GF-D8 (cell line): ENCODE measurements at places on chromosomes 1 and 21.

DNA sequence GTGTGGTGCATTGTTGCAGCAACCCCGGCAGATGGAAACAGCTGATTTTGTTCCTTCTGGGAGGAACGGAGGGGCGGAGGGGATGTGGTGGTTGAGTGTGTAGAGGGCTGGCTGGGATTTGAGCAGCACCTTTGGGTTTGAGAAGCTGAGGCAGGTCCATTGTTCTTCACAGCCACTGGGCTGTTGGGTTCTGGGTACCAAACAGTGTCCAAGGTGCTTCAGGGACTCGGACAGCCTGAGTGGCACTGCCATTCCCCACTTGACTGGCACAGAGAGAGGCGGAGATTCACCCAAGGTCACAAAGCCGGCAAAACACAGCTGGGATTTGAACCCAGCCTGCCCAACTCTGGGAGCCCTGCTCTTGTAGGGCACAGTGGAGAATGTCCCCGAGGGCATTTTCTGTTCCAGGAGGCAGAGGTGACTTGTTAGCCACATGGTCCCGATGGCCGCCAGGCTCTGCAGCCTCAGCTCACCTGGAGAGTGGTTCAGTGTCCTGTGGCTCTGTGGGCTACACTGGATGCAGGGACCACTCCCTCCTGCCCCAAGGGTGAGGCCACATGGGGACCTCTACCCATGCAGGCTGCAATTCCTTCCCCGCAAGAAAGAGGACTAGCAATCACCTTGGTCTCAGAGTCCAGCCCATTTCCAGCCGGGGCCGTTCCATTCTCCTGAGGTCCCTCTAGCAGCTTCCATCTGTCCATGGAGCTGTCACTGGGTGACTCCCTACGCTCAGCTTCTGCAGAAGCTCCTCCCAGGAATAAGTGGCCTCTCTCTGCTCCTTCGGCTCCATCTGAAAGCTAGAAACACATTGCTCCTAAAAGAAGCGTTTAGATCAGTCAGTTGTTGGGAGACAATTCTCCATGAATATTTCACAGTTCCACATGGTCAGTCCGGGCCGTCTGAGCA lies 31.2 kb upstream of the C1orf174 start:
- no peak for DNase-seq

GRCh38 chr21:14491269-14491681 lies 54.8 kb downstream of the SAMSN1 start:
- no peak for DNase-seq

DNA sequence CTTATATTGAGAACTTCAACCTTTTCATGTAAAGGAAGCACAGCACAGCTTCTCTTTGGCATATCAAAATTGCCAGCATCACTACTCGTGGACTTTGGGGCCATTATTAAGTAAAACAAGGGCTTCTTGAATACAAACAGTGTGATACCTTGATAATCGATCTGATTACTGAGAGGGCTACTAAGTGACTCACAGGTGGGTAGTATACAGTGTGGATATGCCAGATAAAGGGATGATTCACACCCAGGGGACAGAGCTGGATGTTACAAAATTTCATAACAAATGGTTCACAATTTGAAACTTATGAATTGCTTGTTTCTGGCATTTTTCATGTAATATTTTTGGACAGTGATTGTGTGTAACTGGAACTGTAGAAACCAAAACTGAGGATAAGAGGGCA lies 15.4 kb downstream of the HDAC1 start:
- DNase-seq = no peak

- DNase-seq = no peak
Measured at GRCh38 chr21:15001857-15002606, 62.8 kb downstream of the NRIP1 start.

DNA sequence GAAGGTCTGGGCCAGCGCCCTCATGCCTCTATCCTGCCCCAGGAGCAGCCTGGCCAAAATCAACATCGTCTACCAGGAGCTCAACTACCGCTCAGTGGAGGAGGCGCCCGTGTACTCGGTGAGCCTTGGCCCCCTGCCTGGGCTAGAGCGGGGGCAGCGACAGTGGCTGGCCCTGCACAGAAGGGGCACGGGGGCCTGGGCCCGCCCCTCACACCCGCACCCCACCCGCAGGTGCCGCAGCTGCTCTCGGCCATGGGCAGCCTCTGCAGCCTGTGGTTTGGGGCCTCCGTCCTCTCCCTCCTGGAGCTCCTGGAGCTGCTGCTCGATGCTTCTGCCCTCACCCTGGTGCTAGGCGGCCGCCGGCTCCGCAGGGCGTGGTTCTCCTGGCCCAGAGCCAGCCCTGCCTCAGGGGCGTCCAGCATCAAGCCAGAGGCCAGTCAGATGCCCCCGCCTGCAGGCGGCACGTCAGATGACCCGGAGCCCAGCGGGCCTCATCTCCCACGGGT lies 10.8 kb downstream of the SCNN1D start:
- DNase-seq = no peak

DNA sequence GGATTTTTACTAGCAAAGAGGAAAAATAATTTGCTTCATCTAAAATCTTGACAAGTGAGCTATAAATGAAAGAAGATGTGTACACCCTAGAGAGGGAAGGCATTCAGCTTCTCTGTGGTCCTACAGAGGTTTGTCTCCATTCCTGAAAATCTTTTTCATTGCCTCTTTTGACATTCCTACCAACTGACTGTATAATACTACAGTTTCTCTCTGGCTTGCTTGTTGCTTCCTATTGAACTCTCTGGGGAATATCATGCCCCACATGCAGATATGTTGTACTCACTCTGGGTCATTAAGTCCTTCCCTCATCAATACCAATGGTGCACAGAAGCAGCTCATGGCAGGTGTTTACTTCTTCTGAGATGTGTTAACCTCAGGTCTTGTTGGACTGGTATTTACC lies 371.2 kb upstream of the PLXNA2 start:
- DNase-seq = no peak

DNA sequence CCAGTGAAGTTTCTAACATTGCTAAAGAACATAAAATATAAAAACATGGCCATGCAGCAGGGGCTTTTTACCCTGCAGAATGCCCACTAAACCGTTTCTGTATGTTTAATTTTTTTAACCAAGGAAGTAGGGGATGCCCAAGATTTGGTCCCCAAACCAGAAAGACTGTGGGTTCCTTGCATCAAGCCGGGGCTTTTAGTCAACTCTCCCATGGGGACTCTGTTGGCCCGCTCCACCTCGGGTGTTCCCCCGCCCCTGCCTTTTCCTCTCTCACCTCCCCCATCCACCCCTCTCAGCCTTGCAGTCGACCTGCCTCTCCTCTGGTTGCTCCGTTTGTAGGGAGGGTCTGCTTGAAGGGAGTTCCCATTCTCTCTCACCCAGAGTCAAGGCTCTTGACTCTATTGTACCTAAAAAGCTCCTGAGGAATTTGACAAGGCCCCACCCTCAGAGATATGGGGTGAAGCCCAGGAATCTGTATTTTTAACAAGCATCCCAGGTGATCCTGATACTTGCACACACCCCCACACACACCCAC lies 117.5 kb downstream of the TOMM20 start:
- DNase-seq = no peak

- no peak for DNase-seq
Measured at GRCh38 chr21:45074048-45074817, at the start of gene ADARB1. ADARB1 (plus strand) TSS chr21:45074580; CDS start chr21:45171657, 97,077 bp downstream.

DNA sequence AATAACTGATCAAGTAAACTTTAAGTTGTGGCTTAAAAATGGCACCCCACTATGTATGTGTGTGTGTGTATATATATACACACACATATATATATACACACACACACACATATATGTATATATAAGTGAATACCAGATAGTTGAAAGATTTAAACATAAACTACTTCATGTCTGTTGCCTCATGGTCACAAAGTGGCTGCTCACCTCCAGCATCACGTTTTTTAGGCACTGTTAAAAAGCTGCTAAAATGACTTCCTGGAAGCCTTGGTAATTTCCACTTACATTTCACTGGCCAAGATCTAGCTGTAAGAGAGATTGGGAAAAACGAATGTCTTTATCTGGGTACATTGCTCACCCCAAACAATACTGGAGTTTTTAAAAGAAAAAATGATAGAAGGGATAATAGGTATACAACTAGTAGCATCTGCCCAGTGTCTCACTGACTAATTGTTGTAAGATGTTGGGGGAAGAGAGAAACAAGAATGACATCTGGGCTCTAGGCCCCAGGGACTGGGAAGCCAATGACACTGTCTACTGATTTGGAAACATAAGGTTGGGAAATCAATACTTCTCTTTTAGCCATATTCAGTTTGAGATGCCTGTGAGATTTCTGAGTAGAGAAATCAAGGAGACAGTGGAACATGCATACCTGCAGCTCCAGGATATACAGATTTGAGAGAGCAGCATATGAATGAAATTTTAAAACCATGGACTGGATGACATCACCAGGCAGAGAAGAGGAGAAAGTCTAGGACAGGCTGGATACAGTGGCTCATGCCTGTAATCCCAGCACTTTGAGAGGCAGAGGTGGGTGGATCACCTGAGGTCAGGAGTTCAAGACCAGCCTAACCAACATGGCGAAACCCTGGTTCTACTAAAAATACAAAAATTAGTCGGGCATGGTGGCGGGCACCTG lies 42.8 kb downstream of the CLDN14 start:
- peak; percentile 46 for DNase-seq

GRCh38 chr1:186978596-186979556 lies 150.1 kb downstream of the PLA2G4A start:
- DNase-seq = peak; percentile 46

DNA sequence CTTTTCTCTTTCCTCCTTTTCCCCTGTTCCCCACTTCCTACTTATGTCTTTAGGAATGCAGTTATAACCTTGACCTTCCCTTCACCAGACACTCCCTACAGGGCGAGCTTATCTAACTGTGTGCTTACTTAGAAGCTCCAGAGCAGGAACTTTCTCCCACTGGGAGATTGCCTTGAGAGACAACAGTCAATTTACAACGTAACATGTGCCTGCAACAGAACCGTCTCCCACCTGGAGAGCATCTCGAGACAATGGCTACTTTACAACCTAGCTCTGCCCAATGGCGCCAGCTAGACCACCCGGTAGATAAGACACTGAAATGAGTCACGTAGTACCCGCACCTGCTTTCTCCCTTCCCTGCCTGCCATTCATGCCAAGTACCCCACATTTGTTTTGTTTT lies 16.7 kb downstream of the HMGN1 start:
- DNase-seq = no peak

DNA sequence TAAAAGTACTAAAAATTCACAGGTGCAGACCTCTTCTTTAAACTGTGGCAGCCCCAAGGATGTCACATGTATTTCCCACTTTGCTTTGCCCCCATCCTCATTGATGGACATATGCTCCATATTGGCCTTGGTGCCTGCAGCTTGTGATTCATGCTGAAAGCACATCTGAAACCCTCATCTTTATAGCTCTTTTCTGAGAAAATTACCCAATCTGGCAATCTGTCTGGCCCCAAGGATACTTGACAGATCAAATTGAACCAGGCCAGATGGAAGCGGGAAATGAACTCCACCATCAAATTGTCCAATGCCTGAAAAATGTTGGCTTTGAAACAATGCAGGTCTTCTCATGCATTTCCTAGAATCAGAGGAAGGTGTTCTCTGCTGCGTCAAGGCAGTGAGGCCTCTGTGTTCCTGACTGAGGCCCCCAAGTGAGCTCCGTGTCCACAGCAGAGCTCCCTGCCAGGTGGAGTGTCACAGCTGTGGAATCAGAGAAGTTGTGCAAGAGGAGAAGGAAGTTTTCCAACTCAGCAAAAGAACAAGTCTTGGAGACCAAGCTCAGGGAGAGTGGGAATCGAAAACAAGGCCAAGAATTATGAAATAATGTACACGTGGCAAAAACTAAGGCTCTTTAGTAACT lies 323.7 kb downstream of the PLPP3 start:
- DNase-seq = no peak

- DNase-seq = no peak
Measured at GRCh38 chr1:56933161-56933560, 32.7 kb downstream of the C8B start.

- no peak for DNase-seq
Measured at GRCh38 chr1:94272388-94272787, 35.0 kb upstream of the ARHGAP29 start.

GRCh38 chr21:39533545-39534380 lies 79.0 kb upstream of the B3GALT5 start:
- no peak for DNase-seq

GRCh38 chr1:32538887-32539583 lies at the start of gene ZBTB8A:
ZBTB8A (plus strand) TSS chr1:32539427; CDS start chr1:32592932, 53,505 bp downstream.
- no peak for DNase-seq

- no peak for DNase-seq
Measured at GRCh38 chr1:97077221-97077620, 355.6 kb downstream of the PTBP2 start.

- DNase-seq = peak; percentile 1
Measured at GRCh38 chr1:180617774-180618395, 13.9 kb upstream of the XPR1 start.

- no peak for DNase-seq
Measured at GRCh38 chr1:30409476-30410152, 313.8 kb downstream of the MATN1 start.

GRCh38 chr1:25695090-25695770 lies 78.6 kb downstream of the MAN1C1 start:
- DNase-seq = no peak

DNA sequence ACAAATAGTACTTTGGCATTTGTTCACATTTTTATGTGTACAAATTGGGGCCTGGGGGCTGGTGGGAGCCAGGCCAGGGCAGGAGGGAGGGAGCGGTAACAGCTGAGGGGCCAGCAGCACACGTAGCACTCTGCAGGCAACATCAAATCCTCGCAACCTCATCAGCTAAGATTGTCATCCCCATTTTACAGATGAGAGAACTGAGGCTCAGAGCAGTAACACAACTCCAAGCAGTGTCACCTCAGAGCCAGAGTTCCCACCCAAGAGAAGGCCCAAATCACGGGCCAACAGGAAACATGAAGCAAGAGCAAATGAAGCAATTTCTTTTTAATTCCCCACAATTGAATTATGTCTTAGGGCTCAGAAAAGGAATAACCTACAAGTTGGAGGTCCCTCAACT lies 14.1 kb downstream of the IFFO2 start:
- no peak for DNase-seq

GRCh38 chr1:168088511-168089325 lies 48.0 kb downstream of the GPR161 start:
- no peak for DNase-seq

DNA sequence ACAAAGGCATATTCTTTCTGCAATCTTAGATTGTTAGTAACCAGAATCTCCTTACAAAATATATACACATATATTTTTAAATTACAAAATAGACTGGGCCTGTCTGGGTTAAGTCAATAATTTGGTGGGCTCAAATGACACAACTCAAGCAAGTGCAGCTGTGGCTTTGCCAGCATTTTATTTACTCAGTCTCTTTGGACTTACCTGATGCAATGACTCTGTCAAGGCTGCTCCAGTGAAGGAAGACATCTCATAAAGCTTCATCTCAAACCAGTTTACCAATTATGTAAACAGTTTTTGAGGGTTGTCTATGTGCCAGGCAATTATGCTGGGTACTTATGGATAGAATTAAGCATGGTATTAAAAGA lies 22.8 kb upstream of the ABCA4 start:
- DNase-seq = no peak
